ENCODE measurements at places on chromosomes 2 and 18.
A peak's percentile ranks its signal among the peaks of the same experiment; 100 is the strongest.

DNA sequence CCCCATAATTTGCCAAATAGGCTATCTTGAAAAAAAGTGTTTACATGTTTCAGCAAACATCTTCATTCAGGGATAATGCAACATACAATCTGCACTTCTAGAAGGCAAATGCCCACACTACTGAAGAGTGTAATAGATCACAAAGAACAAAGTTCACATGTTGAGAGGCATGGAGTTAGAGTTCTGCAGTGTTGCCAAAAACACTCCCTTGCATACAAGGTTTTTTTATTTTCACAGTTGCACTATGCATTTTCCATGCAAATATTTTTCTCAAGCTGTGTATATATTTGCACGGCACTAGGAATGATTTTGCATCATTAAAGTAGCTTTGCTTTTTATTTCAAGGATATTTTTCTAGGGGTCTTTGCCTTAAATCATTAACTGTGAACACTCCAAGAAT is 409.9 kb downstream of the THSD7B start:
- no peak for DNase-seq

GRCh38 chr2:68715353-68716041 is 19.1 kb upstream of the ARHGAP25 start:
- no peak for DNase-seq

GRCh38 chr2:119700866-119701265 is 21.9 kb downstream of the TMEM177 start:
- no peak for DNase-seq

DNA sequence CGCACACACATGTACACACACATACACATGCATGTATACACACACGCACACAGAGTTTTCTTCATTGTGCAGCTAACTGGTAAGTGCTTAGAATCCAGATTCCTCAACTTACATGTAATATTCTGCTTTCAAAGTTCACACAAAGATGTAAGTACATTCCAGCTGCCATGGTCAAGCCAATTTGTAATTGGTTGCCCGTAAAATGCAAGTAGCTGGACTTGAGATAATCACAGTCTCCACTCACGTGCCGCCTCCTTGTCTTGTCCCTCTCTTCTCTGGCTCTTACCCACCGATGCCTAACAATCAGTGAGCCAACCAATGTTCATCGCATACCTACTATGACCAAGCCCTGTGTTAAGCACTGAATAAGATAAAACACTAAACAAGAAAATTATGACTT is 77.8 kb downstream of the SOCS6 start:
- DNase-seq, result no peak

DNA sequence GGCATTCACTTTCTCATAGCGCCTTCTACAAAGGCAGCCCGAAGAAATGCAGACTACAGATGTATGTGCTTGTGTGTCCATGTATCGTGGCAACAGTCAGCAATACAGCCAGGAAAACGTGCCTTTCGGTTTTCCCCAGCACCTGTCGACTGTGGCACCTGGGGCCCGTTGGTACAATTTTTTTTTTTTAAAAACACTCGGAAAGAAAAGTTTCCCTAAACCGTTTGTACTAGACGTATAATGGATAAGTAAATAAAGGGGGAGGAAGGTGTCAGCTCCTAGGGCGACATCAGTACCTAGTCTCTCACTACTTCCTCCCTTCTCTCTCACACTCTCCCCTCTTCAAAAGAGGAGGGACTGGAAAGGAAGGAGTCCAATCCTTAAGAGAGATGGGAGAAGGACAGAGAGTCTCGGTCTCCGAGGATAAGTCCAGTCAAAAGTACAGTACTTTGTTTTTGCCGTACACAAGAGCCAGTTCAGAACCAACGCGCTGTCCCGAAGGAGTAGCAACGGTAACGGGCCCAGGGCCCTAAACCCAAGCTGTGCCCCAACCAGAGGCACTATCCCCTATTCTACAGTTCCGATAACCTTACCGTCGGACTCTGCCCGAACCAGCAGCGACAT is 759 bp downstream of the PPP4R3B start:
- DNase-seq, result peak; percentile 65

DNA sequence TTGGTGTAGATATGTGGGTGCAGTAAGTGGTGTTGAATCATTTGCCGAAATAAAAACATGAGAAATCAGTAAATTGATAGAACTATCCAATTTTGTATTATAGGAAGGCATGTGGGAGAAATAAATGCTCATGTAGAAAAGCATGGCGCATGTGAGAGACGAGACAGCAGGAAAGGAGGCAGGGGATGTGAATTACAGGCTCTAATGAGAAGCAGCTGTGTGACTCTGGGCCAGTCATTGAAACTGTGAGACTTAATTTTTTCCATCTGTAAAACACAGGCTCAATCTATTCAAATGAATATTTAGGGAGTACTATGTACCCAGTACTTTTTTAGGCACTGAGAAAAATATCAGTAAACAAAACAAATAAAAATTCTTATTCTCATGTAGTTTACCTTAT is 42.6 kb upstream of the MAP3K20 start:
- DNase-seq, result no peak

All from NCI-H2029 treated with DMSO at 0.1 percent for 48 hours (cell line).